ENCODE measurements at places on chromosomes 11 and 22.

- no peak for DNase-seq
Measured at GRCh38 chr11:115396533-115396932, 107.7 kb downstream of the CADM1 start.

GRCh38 chr11:40203606-40204005 is 1255.8 kb downstream of the LRRC4C start:
- DNase-seq: no peak

- DNase-seq: no peak
Measured at GRCh38 chr11:16262645-16262955, 93.7 kb downstream of the SOX6 start.

GRCh38 chr11:74909812-74910211 is 39.1 kb downstream of the XRRA1 start:
- no peak for DNase-seq

- peak; percentile 8 for DNase-seq
Measured at GRCh38 chr11:17613428-17613962, 66.4 kb downstream of the OTOG start.

GRCh38 chr22:21069375-21069774 is 23.6 kb downstream of the LRRC74B start:
- DNase-seq: no peak

DNA sequence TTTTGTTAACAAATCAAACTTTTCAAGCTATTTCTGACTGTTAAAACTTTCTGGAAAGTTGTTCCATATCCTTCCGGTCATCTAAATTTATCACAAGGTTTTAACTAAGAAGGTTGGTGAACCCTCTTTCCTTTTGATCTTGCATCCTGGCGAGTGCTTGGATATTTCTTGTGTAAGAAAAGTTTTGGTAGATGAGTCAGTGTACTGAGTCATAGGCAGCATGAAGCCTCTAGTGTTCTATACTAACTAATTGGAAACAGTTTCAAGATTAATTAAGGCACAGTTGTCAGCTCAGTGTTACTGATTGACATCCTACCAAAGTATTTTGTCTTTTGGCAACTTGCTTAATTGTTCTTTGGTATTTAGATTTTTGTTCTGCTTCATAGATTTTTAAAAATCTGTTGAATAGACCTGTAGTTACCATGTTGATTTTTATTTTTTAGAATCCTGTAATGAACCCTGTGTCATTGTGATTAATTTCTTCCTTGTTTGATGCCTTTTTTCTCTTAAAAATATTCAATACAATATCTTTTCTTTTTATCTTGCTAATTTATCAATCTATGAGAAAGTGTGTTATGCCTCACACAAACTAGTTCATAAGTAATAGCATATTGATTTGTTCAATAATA is 38.0 kb downstream of the METTL15 start:
- no peak for DNase-seq

GRCh38 chr22:36439481-36440271 is 41.8 kb downstream of the TXN2 start:
- peak; percentile 50 for DNase-seq

- DNase-seq: no peak
Measured at GRCh38 chr11:31943056-31943780, 132.1 kb upstream of the PAX6 start.

DNA sequence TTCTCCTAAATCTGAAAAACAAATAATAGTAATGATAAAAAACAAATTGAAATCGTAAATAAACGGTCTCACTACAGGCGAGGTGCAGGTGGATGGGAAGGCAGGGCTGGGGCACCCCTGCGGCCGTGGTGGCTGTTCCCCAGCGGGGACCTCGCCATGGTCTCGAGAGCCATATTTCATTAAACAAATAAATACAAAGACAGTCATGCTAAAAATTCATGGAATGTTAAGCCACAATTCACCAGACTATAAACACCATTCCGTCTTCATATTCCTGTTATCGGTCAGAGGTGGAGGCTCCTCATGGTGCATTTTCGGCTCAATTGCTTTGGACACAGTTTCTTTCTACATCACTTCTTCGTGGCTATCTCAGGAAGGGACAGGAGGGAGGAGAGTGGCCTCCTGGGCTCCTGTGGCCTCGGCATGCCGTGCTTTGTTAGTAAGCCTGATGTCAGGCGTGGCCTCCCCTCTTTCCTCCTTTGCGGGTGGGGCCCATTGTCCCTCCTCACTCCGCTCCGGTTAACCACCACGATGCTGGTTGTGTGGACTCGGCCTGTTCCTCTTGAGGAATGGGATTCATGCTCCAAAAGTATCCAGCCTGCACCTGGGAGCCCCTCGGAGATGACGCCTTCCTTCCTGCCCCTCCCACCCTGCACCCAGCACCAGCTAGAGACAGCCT is 16.1 kb upstream of the BRSK2 start:
- no peak for DNase-seq

- no peak for DNase-seq
Measured at GRCh38 chr11:65425971-65426838, 3.6 kb downstream of the NEAT1 start.

DNA sequence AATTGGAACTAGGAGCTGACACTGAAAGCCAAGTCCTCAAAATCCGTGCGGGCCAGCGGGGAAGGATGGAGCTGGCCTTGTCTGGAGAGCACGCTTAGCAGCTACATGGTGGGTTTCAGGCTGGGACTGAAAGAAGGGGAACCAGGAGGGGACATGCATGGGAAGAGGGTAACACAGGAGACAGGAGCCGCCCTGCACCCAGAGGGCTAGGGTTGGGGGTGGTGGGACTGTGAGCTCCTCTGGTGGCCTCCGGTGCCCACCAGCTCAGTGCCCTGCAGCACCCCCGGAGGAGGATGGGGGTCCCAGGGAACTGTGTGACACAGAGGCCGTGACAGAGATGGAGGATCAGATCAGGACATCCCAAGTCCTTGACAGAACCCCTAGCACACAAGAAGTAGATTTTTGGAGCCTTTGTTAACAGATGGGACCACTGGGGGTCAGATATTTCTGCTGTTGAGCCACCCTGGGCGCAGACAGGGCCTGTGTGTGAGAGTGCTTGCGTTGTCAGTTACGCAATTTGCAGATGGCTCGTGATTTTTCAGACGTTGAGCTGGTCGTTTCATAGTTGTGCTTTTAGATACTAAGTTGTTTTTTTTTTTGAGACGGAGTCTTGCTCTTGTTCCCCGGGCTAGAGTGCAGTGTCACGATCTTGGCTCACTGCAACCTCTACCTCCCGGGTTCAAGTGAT is 21.3 kb upstream of the GRAMD4 start:
- no peak for DNase-seq

GRCh38 chr22:41939981-41940831 is 6.7 kb downstream of the CENPM start:
- DNase-seq: peak; percentile 85

DNA sequence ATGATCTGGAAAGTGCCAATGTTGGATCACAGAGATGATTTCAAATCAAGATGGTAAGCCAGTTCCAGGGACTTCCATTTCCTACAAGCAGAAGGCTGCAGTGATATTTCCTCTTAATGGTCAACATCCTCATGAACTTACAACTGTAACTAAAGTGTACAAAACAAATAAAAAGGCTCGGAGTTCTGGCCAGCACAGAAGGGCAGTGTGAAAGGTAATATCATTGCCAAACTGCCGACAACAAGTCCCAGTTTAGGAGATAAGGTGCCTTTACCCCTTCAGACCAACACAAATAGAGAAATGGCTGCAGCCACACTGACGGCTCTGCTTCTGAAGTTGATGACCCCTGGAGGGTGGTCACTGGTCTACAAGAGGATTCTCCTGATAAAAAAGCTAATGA is 91.1 kb downstream of the ETS1 start:
- no peak for DNase-seq

GRCh38 chr11:57978686-57979531 is 44.8 kb upstream of the OR9Q1 start:
- no peak for DNase-seq

Measured in mucosa of gallbladder (tissue), 1 donor.